ENCODE measurements at places on chromosomes 5 and 9.

DNA sequence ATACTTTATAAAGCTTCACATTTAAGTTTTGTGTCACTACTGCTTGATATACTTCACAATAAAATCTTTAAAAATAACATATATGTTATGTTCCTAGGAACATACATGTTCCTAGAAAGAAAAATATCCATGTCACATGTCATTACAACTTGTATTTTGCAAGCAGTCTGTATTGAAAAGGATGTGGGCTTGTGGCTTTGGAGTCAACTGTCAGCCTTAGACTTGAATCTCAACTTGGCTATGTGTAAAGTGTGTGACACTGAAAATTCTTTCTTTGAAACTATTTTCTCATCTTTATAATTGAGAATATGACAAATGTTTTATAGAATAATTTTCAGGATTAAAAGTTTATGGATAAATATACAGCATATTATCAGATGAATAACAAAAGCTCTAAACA lies 273.1 kb downstream of the KIAA0825 start:
- DNase-seq: no peak

GRCh38 chr9:3586066-3586465 lies 60.3 kb upstream of the RFX3 start:
- no peak for DNase-seq

DNA sequence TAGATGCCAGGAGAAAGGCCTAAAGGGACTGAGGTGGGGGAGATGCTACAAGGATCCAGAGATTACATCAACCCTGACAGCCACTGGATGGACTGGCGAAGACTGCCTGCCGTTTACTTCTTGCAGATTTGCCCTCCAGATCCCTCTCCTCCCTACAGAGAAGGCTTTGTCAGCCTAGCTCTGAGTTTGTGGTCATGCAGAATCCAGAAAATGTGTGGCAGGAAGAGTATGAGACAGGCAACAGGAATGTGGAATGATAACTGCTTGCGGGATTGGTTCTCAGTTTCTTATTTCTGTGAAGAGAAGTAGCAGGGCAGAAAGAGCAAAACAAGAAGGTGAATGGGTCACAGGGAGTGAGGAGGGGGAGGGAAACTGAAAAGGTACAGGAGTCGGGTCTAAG lies 129.6 kb downstream of the TLE1 start:
- DNase-seq: peak; percentile 98

DNA sequence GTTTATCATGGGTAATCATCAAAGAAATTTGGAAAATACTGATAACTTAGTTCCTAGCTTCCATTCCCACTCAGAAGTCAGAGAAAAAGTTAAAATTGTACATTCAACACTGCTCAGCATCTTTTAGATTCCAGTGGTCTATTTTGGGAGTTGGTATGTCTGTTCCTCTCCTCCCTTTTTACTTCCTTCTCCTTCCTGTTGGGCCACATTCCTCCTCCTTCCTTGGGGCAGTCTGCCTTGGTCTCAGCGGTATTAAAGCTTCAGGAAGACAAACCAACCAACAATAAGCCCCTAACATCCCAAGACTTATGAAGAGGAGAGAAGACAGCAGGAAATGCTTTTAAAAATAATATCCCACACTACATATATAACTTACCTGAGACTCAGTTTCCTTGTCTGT lies 49.9 kb upstream of the SSBP2 start:
- DNase-seq: peak; percentile 30

GRCh38 chr5:104412649-104413240 lies 850.2 kb upstream of the NUDT12 start:
- DNase-seq: peak; percentile 51

DNA sequence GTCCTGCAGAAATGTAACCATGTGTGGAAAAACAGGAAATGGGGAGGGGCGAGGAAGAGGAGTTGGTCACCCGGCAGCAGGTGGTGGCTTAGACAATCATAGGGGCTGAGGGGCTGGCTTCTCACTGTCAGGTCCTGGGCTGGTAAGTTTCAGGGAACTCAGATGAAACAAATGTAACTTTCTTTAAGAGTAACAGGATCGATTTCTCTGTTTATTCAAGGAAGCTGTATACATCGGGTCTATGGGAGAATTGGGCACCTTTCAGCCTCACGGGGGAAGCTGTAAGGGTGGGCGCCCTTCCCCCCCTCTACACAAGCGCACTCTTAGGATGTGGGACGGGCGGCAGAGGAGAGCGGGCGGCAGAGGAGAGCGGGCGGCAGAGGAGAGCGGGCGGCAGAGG lies 104.3 kb upstream of the SIMC1 start:
- no peak for DNase-seq

- no peak for DNase-seq
Measured at GRCh38 chr9:68585034-68585761, 44.5 kb upstream of the TMEM252 start.

GRCh38 chr5:176850371-176851245 lies 40.2 kb downstream of the UNC5A start:
- no peak for DNase-seq

GRCh38 chr5:75886706-75887105 lies 169.5 kb upstream of the POC5 start:
- peak; percentile 68 for DNase-seq

GRCh38 chr5:52997424-52997823 lies 8.3 kb downstream of the ITGA2 start:
- DNase-seq: peak; percentile 62

Data from kidney tubule cell (primary cell).